SHP77 (cell line): ENCODE measurements at places on chromosomes 6 and 20.

DNA sequence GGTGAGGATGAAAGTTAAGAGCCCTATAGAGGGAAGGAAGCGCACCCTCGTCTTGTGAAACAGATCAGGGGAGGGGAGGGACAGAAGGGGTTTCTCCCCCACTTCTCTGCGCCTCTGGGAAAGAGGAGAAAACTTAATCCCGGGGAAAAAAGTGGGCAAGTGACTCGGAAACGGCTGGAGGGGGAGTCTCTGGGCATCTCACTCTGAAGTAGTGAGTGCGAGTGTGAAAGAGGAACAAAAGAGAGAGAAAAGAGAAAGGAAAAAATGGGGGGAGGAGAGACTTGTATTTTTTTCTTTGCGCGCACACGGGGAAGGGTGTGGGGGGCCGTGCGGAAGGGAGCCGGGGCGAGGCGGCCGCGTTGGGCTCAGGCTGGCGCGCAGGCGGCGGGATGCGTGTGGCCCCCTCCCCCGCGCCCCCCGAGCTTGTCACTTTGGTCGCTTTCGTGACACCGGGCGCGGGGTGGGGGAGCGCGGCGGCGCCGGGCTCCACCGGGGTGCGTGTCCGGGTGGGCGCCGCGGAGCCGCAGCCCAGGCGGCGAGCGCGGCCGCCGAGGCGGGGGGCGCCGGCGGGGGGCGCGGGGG, 454 bp downstream of the L3MBTL3 start:
- DNase-seq, result no peak

GRCh38 chr6:160912411-160912810, 79.2 kb upstream of the MAP3K4 start:
- no peak for DNase-seq

DNA sequence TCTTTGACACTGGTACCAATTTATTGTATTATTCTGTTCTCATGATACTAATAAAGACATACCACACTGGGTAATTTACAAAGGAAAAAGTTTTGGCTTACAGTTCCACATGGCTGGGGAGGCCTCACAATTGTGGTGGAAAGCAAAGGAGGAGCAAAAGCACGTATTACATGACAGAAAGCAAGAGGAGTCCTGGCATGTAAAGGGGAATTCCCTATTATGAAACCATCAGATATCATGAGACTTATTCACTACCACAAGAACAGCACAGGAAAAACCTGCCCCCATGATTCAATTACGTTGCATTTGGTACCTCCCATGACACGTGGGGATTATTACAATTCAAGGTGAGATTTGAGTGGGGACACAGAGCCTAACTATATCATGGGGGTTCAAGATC, 43.4 kb downstream of the SLC22A2 start:
- DNase-seq, result no peak

GRCh38 chr6:142725024-142725770, 219.8 kb downstream of the HIVEP2 start:
- no peak for DNase-seq

- DNase-seq, result no peak
These were observed 37.1 kb downstream of the EYA2 start for GRCh38 chr20:46931699-46932098.

- DNase-seq, result no peak
These were observed 527 bp downstream of the TOMM34 start for GRCh38 chr20:44959638-44960102.

GRCh38 chr6:37942606-37943376, 123.3 kb downstream of the ZFAND3 start:
- DNase-seq, result no peak
